ENCODE measurements at places on chromosomes 3 and 15.

DNA sequence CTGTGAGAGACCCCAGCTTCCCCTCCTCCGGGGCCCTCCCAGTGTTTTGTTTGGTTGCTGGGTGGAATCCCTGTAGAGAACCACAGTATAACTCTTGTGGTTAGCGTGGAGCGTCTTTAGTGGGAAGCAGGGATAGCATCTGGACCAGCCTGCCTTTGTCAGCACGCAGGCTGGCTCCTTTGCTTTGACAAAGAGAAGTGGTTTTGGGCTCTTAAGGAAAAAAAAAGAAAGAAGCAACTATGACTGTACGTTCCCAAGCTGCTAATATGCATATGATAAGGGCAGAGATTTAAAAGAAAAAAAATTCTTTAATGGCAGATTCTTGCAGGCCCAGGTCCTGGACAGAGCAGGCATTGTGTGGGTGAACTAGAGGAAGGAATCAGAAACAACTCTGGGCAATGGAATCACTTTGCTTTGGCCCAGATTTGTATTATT lies 340.8 kb upstream of the CTDSPL start:
- DNase-seq = no peak

GRCh38 chr3:71776538-71776937 lies 8.4 kb downstream of the PROK2 start:
- DNase-seq = no peak

DNA sequence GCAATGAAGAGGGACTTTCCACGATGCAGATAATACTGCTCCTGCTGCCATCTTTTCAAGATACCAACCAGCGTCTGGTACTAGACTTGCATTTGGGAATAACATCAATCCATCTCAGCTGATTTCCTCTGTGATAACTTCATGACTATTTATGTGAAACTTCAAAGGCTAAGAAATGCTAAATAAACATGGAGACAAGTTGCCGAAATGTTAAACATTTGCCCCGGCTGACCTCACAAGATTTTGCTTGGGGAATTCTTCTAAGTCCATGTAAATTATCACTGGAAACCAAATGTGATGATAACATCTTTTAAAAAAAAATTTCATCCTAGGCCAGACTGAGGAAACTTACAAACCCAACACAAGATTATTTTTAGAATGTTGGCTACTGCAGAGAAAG lies 185.8 kb upstream of the PRICKLE2 start:
- no peak for DNase-seq

- DNase-seq = no peak
Measured at GRCh38 chr3:177349384-177349783, 152.1 kb upstream of the TBL1XR1 start.

DNA sequence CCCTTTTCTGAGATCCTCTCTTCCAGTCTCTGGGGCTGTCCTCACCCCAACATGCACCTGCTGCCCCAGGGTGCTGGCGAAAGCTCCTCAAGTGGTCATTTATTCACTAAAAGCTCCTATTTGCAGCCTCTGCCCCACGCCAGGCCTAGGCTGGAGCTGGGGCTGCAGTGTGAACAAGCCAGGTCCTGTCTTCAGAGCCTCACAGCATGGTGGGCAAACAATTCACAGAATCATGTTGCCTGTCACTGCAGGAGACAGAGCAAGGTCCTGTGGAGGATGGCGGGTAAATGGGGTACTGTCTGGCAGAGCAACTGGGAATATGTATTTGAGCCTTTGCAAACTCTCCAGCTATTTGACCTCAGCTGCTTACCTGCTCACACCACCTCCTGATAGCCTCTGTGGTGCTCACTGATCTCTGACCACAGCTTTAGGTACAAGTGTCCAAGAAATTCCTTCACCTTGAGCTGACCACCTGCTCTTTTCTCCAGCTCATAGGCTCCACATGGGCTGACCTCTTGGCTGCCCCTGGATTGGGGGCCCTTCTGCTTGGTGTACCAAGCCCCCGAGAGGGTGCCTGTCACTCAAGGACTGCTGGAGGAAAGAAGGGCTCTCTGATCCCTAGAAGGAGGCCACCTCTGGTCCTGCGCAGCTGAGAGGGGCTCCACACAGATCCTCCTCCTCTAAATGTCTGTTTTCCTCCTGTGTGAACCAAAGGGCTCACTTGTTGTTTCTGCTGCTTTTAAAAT lies 35.6 kb downstream of the AMOTL2 start:
- DNase-seq = no peak

GRCh38 chr15:74906067-74906449 lies 593 bp downstream of the FAM219B start:
- no peak for DNase-seq

DNA sequence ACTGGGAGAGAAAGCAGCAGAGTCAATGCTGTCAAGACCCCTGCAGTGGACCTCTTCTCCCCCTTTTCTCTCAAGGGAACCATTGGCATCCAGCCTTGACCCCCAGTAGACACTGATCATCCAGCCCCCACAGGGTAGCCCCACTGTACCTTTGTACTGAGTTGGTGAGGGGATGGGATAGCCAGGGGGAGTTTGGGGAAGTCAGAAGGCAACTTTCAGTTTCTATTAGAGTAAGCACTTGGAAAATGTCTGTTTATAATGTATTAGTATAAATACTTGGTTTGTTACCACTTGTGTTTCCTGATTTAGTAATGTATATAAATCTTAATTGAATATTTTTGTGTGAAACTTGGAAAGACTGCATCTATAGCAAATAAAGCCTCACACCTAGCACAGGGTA lies 25.0 kb downstream of the DAG1 start:
- DNase-seq = no peak

GRCh38 chr3:26630669-26631389 lies 8.3 kb downstream of the LRRC3B start:
- DNase-seq = no peak

GRCh38 chr3:46926871-46927717 lies 49.5 kb downstream of the CCDC12 start:
- DNase-seq = no peak
